ENCODE measurements at places on chromosomes 6 and 20.

DNA sequence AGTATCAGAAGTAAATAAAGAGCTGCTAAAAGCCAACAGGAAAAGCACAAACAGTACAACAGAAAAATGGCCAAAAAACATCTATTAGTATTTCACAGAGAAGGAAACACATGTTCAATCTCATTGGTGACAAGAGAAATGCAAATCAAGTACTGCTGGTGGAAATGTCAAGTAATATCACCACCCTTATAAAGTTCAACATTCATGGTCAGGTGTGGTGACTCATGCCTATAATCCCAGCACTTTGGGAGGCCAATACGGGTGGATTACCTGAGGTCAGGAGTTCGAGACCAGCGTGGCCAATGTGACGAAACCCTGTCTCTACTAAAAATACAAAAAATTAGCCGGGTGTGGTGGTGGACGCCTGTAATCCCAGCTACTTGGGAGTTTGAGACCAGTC lies 42.8 kb downstream of the ESF1 start:
- DNase-seq: no peak

- peak; percentile 5 for DNase-seq
These were observed 8.4 kb upstream of the NUS1 start for GRCh38 chr6:117666881-117667280.

- DNase-seq: peak; percentile 83
These were observed 20.3 kb downstream of the ZMYND8 start for GRCh38 chr20:47336129-47336754.

DNA sequence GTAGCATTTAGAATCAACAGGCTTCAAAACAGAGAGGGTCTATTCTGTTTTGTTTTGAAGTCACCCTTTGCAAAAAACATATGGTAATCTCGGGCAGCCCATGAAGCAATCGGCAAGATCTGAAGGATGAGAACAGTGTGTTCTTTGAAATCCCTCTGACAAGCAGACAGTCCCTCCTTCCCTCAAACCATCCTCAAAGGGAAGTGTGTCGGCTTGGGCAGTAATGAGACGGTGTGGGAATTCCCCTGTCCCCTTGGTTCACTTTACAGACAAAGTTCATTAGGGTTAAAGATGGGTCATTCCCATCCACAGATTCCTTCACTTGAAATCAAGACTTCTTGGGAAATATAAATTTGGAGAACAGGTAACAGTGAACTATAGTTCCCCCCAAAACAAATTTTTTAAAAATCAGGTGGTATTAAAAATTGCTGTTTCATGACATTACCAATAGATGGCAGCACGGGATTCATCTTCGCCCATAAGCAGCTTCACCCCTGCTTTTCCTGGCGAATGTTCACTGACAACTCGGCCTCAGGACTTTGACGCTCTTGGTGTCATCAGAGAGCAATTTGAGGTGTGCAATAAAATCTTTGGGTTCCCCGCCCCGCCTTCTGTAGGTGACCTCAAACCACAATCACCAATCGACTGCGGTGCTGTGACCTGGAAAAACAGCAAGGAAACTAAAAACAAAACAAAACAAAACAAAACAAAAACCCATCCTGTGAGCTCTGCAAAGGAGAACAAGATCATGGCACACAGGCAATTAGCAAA lies 159.3 kb upstream of the TNFAIP3 start:
- DNase-seq: peak; percentile 93

DNA sequence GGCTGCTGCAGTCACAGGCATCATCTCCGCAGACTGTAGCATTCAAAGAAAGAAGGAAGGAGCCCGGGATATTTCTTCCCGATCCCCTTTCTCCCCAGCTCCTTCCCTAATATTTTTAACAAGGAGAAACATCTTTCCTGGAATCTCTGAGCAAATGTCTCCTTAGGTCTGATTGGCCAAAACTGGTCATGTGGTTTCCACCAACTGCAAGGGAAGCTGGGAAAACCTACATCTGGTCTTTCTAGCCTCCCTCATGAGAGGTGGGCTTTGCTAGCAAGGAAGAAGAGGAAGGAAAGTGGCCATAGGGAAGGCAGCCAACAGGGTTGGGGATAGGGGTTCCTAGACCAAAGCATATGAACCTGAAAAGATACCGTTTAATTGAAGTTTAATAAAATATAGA lies 35.1 kb downstream of the PDRG1 start:
- DNase-seq: no peak

DNA sequence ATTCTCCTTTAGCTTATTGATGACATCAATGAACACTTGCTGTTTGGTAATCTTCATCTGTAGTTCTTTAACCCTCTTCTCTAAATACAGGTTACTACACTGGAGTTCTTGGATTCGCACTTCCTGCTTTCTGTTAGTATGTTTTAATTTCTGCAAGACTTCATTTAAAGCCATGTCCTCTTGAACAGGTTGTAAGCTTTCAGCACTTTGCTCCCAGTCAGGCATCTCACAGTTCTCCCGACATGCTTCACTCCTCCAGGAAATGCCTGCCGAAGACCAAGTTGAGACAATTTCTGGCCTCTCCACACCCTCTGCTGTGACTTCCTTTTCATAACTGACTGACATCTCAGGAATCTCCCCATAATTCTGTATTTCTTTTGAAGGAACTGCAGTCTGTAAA lies 15.8 kb downstream of the CAGE1 start:
- peak; percentile 12 for DNase-seq

- peak; percentile 75 for DNase-seq
These were observed 954.7 kb upstream of the ADGRB3 start for GRCh38 chr6:67680297-67680932.

- DNase-seq: no peak
These were observed 128.8 kb upstream of the QKI start for GRCh38 chr6:163285691-163286090.

DNA sequence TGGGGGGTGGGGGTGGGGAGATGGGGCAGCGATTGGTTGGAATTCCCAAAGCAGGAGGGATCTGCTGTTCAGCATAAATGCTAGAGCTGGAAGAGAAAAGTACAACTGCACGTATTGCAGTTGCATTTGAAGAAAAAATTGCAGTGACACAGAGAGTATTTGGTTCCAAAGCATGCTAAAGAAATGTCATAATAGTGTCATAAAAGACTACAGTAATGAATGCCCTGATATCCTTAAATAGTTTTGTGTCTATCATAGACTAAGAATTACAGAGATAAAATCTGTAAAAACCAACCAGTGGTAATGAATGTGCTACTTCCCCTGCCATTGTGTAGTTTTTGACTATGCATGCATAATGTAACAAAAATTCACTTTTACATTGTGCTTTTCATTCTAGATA lies 693.6 kb upstream of the SLC35B3 start:
- no peak for DNase-seq

GRCh38 chr20:35226126-35226883 lies at the start of gene MMP24:
Gene MMP24, plus strand, starts transcription at chr20:35226690. Its CDS starts 49 bp downstream, at chr20:35226739.
- DNase-seq: no peak

GRCh38 chr6:52337633-52338290 lies 24.2 kb upstream of the PAQR8 start:
- no peak for DNase-seq

- DNase-seq: no peak
These were observed 4.2 kb upstream of the ADGRG6 start for GRCh38 chr6:142297605-142297995.

GRCh38 chr20:62717933-62718332 lies 9.3 kb downstream of the NTSR1 start:
- DNase-seq: no peak

- no peak for DNase-seq
These were observed 48.4 kb upstream of the CDYL start for GRCh38 chr6:4727671-4728435.

DNA sequence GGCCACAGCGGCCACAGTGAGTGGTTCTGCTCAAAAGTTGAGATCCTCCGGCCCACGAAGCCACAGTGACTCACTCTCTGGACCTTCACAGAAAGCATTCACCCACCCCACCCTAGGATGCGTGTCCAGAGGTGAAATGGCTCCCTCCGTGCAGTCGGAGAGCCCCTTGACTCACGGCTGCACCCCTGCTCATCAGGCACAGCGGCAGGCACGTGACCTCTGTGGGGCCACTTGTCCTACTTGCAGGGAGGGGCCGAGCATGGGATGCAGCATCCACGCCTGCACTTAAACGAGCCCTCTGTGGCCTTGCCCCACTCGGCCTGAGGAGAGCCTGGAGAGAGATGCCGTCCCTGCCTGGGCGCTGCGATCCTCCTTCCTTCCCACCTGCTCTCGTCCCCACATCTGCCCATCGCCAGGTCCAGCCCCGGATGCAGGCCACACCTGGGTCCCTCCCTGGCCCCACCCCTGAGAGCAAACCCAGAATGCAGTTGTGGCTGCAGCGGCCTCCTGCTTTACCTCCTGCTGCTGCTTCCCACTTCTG lies 28.7 kb downstream of the NTSR1 start:
- peak; percentile 13 for DNase-seq

DNA sequence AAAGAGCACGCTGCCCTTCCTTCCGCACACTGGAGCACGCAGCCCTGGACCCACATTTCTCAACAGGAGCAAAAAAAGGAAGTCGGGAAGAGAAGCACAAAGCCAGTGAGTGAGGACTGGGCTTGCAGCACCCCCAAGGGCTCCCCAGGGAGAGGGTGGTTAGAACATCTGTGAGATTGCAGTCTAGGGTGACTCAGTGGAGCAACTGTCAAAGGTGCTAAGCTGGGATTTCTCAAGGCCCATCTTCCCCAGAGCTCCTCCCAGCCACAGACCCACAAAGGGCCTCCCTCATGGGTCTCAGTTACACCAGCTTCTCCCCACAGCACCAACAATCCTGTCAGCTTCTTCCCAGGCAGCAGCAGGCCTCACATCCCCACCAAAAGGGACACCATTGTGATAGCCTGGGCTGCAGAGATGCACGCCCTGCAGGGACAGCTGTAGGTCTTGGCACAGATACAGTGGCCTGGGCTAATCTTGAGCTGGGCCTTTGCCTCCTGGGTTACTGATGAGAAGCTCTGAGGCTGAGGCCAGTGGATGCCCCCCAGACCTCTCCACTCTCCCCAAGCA lies 39.6 kb upstream of the CD93 start:
- DNase-seq: peak; percentile 75

DNA sequence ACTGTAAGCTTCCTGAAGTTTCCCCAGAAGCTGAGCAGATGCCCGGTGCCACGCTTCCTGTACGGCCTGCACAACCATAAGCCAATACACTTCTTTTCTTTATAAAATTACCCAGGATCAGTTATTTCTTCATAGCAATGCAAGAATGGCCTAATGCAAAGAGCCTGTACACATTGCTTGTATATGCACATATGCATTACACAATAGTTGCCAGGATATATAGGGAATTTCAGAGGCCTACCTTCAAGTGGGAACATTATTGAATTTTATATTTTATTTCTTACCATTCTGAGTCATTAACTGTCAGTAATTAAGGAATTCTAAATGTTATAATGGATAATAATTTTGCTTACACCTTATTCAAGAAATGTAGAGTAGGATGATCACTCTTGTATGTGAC lies 60.0 kb upstream of the TXNDC5 start:
- no peak for DNase-seq

- DNase-seq: no peak
These were observed 215.9 kb upstream of the KCNG1 start for GRCh38 chr20:51238675-51239305.

DNA sequence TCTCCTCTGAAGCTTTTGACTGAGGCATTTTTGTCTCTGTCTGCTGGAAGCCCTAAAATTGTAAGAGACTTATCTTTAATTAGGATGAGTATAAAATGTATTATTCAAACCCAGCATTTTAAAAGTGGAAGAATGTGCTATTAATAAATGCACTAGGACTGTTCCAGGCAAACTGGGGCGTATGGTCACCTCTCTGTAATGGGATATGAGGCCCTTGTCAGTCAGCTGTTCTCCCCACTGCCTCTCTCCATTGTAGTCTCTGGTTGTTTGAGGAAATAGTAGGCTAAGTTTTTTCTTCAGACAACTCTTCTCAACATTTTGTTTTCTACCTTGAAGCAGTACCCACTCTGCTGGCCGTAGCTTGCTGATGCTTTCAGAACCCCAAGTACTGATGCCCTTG lies 14.3 kb upstream of the DEF6 start:
- DNase-seq: no peak

DNA sequence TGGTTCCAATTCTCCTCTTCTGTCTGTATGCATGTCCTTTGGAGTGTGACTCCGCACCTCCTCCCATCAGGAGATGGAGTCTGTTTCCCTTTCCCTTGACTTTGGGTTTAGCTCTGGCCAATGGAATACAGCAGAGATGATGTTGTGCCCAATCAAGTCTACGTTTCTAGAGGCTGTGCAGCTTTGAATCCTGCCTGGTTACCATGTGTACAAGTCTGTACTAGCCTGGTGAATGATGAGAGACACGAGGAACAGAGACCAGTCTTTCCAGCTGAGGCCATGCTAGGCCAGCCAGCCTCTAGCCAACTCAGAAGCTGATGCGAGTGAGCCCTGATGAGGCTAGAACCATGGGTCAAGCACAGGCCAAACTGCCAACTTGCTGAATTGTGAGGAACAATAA lies 83.2 kb downstream of the LAMP5 start:
- DNase-seq: no peak

GRCh38 chr6:166556863-166557322 lies 29.6 kb downstream of the RAMACL start:
- peak; percentile 85 for DNase-seq

DNA sequence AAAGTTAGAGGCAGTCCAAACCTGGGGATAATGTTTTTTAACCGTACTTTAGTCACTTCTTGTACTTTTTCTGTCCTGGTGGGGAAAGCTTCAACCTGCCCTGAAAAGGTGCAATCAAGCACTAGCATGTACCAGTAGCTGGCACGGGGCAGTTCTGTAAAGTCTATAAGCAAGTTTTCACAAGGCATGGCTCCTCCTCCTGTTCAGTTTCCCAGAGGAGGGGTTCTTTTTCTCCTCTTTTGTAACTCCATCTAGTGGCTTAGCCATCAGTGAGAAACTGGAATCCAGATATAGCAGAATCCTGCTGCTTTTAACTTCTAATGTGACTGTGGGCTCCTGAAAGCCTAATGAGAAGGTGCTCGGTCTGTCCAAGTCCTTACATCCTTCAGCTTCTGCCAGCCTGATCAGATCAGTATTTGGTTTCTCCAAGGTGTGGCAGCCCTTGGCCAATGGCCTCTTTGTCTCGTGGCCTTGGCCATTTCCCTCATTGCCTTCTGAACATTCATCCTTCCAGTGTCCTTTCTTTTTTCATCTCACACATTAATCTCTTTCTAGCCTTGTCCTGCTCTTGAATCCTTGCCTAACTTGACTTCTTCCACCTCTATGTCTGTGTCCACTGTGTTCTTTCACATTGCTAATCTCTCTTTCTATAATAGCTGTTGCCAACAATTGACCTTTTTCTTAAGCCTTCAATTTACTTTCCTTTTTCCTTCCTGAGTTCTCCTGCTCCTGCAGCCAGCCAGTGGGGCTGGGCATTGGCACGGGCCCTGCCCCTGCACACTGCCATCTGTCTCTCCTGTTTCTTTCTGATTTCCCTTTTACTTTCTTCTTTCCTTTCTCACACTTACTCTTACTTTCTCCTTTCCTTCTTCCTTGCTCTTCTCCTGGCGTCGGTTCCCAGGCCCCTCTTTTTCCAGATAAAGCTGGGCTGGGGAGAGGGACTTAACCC lies 222.0 kb upstream of the SYNCRIP start:
- peak; percentile 13 for DNase-seq

- no peak for DNase-seq
These were observed 286.8 kb downstream of the ESR1 start for GRCh38 chr6:152094276-152094675.

Data from iris pigment epithelial cell (primary cell).